ENCODE measurements at places on chromosomes 2 and 18.

GRCh38 chr2:175007510-175007909 lies 2.3 kb upstream of the CHN1 start:
- no peak for DNase-seq

DNA sequence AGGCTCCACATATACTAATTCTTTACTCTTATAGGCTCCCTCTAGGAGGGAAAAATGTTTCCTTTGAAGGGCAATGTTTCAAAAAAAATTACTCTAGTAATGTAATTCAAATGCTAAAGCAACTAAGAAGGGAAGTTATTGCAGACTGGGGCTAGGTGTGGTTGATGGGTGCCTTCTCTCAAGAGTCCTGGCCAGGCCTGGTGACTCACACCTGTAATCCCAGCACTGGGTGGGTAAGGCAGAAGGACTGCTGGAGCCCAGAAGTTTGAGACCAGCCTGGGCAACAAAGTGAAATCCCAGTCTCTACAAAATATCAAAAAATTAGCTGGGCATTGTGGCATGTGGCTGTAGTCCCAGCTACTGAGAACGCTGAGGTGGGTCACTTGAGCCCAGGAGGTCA lies 31.2 kb upstream of the CDKL4 start:
- no peak for DNase-seq

DNA sequence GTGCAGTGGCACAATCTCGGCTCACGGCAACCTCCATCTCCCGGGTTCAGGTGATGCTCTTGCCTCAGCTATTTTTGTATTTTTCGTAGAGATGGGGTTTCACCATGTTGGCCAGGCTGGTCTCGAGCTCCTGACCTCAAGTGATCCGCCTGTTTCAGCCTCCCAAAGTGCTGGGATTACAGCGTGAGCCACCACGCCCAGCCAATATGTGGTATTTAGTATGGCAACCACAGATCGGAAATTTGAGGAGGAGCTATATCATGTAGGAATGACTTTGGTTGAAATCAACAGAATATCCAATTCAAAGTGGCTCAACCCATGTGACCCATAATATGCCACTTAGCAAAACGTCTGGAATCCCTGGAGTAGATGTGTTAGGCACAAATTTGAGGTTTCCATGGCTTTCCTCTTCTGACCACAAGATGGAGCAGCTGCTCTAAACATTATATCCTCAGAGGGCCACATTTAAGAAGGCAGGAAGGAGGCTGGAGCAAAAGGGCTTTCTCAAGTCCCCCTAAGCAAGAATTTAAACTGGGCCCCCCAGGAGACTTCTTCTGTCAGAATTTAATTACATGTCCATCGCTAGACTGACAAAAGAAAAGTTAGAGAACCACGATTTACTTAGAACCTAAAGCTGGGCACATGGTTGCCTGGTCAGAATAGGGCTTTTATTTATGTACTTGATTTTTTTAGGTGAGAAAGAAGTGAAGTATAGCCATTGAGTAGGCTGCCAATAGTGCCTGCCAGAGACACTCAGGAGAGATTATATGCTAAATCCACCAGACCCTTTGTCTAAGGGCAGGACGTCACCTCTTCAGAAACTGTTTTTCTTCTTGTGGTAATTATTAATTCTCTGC lies 49.6 kb upstream of the ITSN2 start:
- peak; percentile 41 for DNase-seq

DNA sequence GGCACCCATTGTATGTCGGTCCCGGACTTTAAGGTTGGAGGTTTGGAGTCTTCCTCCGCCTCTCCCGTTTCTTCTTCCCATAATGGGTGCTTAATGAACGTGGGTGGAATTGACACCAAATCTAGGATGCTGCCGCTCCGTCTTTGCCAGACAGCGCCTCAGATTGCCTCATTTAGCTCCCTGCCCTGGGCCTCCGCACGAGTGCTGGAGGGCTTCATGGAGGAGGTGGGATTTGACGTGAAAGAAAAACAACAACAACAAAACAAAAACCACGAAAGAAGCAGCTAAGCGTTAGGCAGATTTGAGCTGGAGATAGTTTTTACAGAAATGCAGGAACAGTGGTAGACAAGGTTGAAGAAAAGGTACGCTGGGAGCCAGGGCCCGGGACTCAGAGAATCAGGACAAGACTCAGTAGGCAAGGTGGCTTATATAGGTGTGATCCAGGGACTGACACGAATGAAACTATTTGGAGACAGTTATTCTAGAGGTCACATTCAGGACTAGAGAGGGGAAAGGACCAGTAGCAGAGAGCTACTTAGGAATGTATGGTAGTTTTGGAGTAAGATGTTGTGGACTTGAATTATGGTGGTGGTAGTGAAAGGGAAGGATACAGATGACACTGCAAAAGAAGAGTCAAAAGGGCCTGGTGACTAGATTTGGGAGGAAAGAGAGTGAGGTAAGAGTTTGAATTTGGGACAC lies 605 bp downstream of the ZNF2 start:
- no peak for DNase-seq

DNA sequence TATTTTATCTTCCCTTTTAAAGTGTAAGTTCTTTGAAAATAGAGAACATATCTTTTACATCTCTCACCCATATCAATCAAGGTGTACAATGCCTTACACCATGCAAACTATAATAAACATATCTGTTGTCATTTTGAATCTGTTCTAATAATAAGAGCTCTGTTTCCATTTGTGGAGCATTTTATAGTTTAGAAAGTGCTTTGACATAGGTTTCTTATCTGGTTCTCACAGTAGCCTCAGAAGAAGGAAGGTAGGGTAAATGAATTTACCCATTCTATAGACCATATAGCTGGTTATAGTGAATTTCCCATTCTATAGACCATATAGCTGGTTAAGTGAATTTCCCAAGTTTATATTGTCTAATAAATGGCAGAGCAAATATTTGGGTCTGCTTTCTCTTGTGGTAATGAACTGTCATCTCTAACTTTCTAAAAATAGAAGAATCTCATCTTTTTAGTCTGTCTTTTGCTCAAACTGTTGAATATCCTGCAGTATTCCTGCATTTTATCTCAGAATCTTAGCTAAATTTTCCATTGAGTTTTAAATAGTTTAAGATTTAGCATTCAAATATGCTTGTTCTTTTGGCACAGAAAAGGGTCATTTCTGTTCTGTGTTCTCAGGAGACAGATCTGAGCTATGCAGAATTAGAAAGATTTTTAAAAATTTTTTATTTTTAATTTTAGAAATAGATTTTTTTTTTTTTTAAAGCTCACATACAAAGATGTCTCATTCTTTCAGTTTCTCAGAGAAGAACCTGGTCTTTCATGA lies 80.7 kb upstream of the STON1 start:
- no peak for DNase-seq

GRCh38 chr2:188280811-188281222 lies 10.9 kb upstream of the GULP1 start:
- DNase-seq: no peak

- DNase-seq: no peak
These were observed 35.3 kb downstream of the ADRA2B start for GRCh38 chr2:96081042-96081441.

DNA sequence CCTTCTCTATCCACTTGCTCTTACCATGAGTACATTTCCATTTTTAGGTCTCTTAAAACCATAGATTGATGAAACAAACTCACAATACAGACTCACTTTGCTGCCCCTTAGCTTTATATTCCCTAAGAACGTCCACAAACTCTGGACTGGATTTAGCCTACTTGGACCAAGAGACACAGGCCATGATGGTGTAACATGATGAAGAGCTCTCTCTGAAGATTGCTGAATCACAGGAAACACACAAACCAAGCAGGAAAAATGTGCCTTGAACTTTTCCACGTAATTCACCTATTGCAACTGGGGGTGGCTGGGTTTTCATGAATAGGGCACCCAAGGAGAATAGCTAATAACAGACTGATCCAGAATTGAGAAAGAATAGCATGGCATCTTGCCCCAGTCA lies 201.7 kb upstream of the RBBP8 start:
- no peak for DNase-seq

DNA sequence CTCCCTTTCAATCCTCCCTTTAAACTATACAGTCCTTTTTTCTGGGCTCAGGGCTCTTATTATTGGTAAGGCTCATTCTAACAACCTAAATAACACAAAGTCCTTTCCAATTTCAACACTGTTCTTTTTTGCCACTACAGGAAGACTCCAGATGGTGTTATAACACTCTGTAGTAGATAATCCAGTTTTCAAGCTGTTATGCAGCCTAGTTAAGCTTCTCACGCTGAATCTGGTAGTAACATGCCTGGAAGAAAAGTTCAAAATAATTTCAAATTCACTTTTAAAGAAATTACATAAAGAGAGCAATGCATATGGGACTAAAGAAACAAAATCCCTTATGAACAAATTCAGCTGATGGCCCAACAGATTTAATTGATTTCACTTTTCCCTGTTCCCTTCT lies 3.2 kb upstream of the MPP4 start:
- no peak for DNase-seq

DNA sequence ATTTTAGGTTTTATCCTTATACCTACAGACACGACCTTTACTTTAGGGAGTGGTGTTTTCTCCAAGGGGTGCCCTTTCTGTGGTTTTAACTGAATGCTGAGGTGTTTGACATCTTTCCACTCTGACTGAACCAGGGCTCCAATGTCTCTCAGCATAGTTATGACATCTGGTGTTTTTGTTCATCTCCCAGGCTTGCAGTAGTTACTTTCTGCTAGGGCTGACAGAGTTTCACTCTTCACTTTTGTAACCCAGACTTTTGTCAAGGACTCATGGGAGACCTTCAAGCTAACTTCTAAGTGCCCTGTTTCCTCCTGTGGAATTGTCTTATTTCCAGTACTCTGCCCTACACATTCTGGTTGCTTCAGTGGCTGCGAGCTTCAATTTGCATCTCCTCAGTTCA lies 103.1 kb downstream of the CCDC85A start:
- no peak for DNase-seq

- DNase-seq: no peak
These were observed 18.0 kb upstream of the DAPL1 start for GRCh38 chr2:158777077-158777476.

GRCh38 chr2:151853070-151853758 lies 25.0 kb upstream of the ARL5A start:
- DNase-seq: no peak

DNA sequence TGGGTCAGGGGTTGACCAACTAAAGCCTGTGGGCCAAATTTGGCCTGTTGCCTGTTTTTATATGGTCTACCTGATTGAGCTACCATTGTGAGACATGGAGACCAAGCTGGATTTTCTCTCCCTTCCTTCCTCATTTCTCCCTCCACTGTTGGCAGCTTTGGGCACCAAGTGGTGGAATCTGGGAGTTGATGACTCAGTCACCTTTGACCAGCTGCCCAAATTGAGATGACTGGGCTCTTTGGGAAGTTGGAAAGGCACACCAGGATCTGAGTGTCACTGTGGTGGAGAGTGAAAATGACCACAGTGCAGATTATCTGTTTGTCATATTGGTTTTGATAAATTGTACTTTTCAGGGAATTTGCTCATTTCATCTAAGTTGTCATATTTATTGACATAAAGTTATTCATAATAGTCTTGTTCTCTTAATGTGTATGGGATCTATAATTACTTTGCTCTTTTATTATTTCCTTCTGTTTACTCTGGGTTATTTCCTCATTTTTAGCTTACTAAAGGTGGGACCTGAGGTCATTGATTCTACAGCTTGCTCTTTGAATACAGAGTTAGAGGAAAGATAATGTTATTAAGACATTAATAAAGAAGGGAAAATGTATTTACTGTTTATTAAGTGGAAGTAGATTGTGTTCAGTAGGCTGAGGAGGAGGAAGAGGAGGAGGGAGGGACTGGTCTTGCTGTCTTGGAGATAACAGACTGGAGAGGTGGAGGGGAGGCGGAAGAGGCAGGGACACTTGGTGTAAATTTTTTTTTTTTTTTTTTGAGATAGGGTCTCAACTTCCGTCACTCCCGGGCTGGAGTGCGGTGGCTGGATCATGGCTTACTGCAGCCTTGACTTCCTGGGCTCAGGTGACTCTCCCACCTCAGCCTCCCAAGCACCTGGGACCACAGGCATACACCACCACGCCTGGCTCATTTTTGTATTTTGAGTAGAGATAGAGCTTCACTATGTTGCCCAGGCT lies 31.8 kb downstream of the AGFG1 start:
- DNase-seq: no peak

- DNase-seq: no peak
These were observed 195.4 kb downstream of the HAUS1 start for GRCh38 chr18:46299465-46300008.

DNA sequence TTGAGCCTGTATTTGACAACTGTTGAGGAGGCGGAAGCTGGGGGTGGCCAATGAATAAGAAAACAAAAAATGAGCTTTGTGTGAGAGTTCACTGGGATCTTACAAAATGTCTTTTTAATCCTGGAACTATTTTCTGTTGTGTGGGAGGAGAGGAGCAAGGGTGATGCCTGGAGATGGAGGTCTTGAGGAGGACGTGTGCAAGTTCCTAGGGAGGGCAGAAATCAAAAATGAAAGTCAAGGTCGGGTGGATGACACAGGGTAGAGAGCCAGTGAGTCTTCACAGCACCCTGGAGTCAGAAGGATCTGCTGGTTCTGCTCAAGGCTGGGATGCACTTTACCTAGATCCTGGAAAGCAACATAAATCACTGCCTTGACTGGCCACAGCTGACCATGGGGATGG lies 180.3 kb upstream of the PKDCC start:
- DNase-seq: no peak

DNA sequence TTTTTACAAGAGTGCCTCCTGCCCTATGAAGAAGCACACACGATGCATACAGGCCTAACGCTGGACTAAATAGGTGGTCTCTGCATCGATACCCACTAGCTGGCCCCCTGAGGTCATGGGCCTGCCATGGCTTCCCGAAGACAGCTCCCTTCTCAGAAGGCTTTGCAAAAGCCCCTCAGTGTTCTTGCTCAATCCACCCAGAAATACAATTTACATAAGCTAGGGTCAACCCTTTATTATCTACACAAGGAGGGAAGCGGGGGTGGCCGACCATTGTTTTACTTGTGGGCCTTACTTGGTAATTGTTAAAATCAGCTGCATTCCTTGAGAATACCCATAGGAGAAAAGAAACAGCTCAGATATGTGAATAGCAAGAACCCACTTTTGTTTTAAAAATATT lies 28.5 kb downstream of the UXS1 start:
- DNase-seq: no peak

DNA sequence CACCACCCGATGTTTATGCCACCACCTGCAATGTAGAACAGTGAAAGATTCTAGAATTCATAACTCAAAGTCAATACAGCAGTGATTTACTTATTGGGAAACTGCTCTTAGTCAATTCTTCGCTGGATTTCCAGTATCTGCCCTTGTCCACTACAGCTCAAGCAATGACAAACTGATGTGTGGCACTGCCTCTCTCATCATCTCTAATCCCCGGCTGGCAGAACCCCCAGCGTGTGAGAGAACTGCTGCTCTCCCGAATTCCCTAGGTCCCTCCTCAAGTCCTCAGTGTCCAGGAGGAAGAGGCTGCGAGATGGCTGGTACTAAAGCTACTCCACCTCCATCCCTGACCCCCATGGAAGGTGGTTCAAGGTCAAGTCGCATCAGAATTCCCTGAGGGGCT lies 1.6 kb downstream of the TXNL4A start:
- DNase-seq: no peak

DNA sequence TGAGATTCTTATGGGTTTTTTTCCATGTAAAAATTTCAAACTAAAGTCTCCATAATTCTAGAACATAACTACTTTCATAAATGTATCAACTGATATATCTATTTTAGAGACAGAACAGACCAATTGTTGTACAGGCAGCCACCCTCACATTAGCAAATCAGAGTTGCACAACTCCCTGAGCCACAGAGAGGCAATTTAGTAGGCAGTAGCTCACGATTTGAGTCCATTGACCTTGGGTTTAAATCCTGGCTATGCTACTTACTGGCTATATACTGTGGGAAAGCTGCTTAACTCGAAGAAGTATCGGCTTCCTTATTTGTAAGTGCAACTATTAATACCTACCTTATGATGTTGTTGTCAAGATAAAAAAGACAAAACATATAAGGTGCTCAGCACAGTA lies 16.2 kb downstream of the MTIF2 start:
- no peak for DNase-seq

All from lower leg skin (tissue), 4 donors.